Activated naive CD4-positive, alpha-beta T cell treated with anti-CD3 and anti-CD28 coated beads, Interleukin-2, amount 50 U/mL, for 72 hours (primary cell): ENCODE measurements at places on chromosomes 5 and 9.
A peak's percentile ranks its signal among the peaks of the same experiment; 100 is the strongest.

DNA sequence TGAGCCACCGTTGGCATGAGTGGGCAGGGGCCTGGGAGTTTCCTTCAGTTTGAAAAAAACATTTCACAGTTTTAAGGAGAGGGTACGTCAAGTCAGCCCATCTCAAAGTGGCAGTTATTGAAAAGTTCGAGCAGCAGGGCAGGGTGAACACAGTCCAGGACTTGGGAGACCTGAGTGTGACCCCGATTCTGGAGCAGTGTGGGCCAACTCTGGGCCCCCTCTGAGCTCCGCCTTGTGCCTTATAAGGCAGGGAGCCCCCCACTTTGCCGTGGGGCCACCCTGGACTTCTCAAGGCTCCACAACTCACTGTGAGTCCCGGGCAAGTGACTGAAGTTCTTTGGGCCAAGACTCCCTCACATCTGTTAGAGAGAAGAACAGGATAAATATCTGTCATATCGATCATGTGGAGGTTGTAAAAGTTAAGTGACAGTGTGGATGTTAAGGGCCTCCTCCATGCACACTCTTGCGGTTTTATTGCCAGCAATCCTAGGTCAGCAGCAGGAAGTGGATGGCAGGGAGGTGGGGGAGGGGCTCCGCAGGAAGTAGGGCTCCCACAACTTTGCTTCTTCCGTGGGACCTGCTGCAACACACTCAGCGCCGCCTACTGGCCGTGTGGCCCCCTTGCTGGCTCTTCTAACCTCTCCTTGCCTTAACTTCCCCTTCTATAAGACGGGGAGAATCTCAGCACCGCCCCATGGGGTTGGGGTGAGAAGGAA lies 38.4 kb downstream of the HRH2 start:
- peak; percentile 82 for DNase-seq

DNA sequence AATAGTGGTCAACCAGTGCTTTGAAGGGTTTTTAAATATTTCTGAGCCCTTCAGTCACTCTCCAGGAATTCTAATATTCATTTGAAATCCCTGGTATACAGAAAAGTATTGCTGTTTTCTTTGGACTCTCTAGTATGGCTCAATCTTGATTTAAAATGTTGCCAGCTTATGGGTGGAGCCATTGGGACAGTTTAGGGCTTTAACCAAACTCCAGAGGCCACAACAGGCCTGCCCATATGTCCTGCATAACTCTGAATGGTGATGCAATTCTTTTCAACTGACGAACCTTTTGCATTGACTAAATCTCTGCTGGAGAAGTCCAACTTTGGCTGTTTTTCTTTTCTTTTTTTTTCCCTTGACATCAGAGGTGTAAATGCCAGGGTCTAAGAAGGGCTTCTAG lies 10.3 kb upstream of the ANKHD1 start:
- DNase-seq: no peak

DNA sequence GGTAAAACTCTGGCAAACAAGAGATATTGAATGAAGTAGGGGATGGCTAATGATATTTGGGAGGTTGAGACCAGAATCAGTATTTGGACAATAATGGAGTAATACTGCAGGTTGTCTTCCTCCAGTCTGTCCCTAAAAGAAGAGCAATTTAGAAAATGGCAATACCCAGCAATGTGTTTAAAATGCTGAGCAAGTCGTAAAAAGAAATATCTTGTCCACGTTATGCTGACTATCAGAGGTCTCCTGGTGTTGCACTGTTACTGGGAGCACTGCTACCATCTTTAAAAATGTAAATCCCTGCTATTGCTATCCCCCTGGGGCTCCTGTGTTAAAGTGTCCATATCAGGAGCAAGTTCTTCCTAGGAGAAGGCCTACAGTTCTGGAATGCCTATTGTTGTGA lies 10.4 kb downstream of the CYSTM1 start:
- DNase-seq: no peak

DNA sequence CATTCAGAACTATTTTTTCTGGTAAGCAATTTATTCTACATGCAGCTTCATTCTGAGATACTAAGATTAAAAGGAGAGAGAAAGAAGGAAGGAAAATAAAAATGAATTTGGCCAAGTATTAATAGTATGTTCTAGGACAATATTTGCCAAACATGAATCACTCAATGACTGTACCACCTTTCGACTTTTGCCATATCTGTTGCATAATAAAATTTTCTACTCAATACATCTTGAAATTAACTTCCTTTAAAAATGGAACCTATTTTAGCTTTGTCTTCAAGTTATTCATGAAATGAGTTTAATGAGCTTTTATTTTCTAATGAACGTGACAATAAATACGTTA lies 111.8 kb downstream of the MARCHF3 start:
- no peak for DNase-seq

GRCh38 chr9:73152953-73153352 lies 1.3 kb downstream of the ANXA1 start:
- DNase-seq: no peak

DNA sequence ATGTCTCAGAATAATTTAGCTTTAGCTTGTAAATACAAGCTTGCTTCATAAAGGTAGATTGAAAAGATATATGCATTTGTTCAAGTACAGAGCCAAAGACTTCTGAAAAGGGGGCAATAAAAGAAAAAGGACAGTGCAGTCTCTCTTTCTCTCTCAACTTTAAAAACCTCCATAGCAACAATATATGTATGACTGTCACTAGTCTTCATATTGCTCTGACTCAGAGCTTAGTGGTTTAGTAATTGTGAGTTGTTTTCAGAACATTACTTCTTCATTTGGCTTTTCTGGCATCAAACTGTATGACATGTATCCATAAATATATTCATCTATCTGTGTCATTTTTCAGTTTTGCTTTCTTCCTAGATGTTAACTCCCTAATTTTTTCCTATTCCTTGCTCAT lies 194.6 kb upstream of the KIF2A start:
- DNase-seq: no peak

GRCh38 chr5:117733051-117733450 lies 1158.4 kb upstream of the SEMA6A start:
- DNase-seq: no peak

DNA sequence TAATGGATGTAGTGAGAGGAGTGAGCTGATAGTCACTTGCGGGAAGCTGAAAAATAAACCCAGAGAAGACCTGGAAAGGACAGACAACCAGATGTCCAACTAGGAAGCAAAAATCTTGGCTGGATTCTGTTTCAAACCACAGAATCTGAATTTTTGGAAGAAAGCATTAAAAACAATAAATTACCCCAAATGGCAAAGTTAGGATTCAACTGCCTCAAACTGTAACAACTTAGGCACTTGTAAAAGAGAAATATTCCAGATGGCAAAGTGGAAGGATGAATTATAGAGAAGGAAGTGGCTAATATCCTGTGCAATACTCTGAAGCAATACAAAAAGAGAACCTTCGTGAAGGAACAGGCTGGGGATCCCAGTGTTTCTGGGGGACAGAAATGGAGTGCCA lies 46.8 kb upstream of the SLIT3 start:
- DNase-seq: no peak

- DNase-seq: no peak
Observed at GRCh38 chr9:133499132-133499891, 20.4 kb upstream of the SLC2A6 start.

GRCh38 chr5:163869581-163869980 lies 364.2 kb downstream of the MAT2B start:
- no peak for DNase-seq

GRCh38 chr9:100088202-100088601 lies 10.6 kb downstream of the ERP44 start:
- no peak for DNase-seq

GRCh38 chr9:21802418-21803000 lies at the start of gene MTAP:
MTAP (plus strand) TSS chr9:21802636; CDS start chr9:21802749, 113 bp downstream.
- peak; percentile 85 for DNase-seq

DNA sequence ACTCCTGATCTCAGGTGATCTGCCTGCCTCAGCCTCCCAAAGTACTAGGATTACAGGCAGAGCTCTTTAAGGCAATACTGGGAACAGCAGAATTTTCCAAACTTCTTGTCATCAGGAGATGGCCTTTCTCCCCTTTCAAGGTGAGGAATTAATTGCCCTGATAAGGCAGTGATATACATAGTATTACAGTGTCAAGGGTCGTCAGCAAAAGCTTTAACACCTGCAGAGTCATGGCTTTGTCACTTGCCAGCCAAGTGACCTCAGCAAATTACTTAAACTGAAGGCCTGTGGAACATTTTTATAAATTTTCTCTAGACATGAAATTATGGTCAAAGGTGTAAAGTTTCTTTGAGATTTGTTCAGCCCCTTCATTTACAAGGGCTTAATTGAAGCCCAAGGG lies 59.5 kb downstream of the FBXO38 start:
- no peak for DNase-seq

DNA sequence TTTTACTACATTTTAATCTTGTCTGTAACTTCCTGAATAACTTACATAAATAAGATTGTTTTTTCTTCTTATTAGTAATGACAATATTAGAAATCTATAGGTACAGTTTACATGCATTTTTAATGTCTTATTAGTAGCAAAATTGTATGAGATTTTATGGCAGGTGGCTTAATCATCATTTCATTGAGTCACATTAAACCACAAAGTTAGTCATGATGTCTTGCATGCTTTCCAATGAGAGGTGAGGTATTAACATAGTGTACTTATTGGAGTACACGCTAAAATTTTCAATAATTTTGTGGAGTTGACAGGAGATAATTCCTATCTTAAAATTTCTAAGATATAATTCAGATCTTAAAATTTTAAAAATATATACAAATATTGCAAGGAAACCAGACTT lies 989.6 kb upstream of the ARRDC3 start:
- DNase-seq: no peak

- no peak for DNase-seq
Observed at GRCh38 chr5:115850744-115851416, 9.1 kb downstream of the AP3S1 start.

DNA sequence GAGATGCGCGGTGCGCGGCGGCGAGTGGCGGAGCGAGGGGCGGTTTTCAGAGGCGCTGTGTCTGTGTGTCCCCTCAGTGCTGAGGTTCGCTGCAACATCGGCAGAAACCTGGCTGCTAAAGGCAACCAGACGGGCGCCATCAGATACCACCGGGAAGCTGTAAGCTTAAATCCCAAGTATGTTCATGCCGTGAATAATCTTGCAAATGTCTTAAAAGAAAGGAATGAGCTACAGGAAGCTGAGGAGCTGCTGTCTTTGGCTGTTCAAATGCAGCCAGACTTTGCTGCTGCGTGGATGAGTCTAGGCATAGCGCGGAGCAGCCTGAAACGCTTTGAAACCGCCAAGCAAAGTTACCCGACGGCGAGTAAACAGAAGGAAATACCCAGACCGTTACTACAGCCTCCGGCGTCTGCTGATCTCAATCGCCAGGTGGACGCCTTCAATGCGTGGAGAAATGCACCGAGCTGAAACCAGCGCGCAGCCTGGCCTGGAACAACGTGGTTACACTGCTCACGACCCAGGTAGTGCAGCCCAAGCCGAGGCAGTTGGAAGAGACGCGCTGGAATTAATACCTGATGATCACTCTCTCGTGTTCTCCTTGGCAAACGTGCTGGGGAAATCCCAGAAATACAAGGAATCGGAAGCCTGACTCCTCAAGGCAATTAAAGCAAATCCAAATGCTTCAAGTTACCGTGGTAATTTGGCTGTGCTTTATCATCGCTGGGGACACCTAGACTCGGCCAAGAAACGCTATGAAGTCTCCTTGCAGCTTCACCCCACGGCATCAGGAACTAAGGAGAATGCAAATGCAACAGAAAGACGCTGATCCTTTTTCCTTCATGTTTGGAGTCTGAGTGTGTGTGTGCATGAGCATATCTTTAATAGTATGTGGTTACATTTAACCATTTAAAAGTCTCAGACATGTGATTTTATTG lies 15.9 kb downstream of the OR2V1 start:
- DNase-seq: no peak

GRCh38 chr5:7047511-7048261 lies 334.5 kb downstream of the TENT4A start:
- no peak for DNase-seq

DNA sequence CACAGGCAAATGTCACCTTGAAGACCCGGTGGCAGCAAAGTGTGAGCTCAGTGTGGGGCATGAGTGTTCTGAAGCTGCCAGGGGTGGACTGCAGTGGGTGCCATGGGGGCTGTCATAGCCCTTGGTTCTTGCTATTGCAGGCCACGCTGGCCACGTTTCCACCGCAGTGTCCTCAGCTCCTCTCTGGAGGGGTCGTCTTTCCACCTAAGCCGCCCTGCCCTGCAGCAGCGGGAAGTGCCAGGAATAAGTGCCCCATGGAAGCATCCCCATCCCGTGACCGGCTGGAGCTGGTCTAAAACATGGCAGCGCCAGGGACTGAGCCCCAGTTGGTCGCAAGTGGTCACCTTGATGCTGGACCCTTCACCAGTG lies 6.9 kb downstream of the OBP2B start:
- DNase-seq: no peak

DNA sequence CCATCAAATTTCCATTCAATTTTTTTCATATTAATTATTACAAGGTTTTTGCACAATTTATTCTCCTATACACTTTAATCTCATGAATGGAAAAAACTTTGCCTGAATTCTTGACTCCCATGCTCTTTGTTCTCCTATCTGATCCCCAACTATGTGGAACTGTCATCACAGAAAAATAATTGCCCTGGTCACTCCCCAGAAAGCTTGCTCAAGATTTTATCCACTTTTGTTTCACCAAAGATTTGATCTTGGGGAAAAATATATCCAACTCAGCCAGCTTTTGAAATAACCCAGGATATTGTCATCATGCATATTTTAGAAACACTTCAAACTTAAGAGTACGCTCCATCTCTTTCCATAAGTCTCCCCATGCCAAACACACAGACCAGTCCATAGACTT lies 77.7 kb upstream of the PPP2R2B start:
- DNase-seq: no peak

DNA sequence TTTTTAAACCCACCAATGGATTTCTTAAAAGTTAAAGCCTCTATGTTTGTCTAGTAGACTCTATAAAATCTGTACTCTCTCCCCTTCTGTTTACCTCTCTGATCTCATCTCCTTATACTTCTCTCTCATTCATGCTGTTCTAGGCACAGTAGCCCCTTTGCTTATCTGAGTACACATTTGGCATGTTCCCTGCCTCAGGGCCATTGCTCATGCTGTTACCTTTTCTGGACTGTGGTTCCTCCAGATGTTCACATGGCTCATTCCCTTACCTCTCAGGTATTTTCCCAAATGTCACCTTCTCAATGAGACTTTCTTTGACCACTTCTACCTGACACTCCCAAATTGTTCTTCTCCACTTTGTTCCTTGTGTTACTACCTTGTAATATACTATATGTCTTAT lies 176.1 kb downstream of the CWC27 start:
- DNase-seq: no peak

DNA sequence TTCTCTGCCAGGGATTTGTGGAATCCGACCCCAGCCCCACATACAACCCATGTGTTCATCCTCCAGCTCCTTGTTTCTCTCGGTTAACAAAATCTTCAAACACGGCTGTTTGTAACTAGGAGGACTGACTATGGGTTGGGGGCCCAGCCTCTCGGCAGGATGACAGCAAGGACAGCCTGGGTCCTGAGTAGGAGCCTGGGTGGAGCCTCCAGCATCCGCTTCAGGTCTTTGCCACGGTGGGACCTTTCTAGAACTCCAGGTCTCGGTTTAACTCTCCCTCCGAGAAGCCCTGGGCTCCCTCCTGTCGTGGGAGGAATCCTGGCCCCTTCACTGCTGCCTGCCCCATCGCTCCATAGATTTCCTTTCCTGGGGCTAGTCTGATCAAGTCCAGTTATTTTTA lies 248.5 kb downstream of the PBX3 start:
- peak; percentile 42 for DNase-seq
